ENCODE measurements at places on chromosomes 4 and X.

- no peak for DNase-seq
Observed at GRCh38 chrX:110192516-110192915, 125.4 kb downstream of the AMMECR1 start.

DNA sequence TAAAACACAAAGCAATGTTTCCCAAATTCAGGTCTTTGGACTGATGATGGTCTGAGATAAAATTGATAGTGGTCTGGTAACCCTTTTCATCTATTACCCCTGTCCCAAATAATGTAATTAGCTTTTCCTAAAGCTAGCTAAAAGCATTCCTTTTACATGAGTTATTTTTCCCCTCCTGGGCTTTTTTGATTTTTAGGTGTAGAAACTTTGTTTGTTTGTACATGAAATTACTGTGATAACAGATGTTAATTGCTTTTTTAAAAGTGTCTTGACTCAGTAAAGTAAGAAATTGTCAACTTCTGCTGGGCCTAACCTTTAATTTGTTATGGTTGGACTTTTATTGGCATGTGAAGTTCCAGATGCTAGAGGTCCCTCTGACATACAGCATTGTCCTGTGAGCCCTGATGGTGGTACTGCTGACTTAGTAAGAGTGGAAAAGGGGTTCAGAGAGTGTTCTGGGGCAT is 145.5 kb downstream of the ARHGAP10 start:
- DNase-seq = no peak

- no peak for DNase-seq
Observed at GRCh38 chrX:19964017-19964710, 26.7 kb downstream of the BCLAF3 start.

DNA sequence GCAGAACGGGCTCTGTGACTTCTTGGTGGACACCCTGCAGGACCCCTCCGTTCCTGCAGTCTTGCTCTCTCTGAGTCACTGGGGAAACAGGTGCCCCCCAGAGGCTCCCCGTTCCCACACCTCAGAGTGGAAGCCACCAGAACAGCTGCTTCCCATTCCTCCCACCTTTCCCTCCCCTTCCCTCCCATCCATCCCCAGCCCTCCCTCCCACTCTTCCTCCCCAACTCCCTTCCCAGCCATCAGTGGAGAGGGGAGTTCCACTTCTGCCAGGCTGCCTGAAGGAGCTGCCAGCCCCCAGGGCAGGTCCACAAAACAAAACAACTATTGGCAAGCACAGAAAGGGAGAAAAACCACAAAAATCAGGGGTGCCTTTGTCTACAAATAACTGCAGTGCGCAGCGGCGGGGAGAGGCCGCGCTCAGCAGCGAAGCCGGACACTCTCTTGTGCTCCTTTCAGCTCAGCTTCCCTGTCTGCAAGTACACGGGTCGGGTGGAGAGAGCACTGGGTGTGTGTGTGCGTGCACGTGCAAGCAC is 8.1 kb downstream of the SSR4 start:
- no peak for DNase-seq

DNA sequence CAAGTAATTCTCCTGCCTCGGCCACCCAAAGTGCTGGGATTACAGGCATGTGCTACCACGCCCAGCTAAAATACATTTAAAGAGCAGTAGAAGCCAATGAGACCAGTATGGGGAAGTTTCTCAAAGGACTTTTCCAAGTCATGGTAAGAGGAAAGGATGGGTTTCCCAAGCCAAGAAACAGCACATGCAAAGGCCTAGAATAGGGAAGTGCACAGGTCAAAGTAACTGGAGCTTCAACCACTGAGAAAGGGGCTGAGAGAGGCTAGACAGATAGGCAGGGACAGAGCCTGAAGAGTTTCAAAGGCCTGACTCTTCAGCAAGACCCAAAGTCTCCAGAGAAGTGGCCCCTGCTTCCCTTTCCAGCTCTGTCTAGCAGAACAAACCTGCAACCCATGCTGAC is 162.1 kb downstream of the CORIN start:
- no peak for DNase-seq

DNA sequence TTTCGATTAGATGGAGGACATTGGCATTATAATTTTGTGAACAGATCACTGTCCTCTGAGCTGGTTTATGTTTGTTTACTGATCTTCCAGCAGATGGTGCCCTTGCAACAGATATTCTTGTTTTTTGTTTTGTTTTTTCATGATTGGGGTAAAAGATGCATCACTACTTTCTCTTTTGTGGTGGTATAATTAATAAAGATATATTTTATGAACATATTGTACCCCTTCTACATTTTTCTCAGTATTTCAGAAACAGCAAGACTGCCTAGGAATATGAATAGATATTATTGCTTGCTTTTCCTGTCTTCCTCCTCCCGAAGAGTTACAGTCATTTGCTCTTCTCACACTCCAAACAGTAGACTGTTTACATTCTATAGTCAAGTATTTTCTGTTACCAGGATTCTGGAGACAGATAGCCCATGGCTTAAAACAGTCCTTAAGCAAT is 905.2 kb downstream of the TRAM1L1 start:
- no peak for DNase-seq

GRCh38 chr4:120753854-120754253 is 168.7 kb downstream of the PRDM5 start:
- no peak for DNase-seq

DNA sequence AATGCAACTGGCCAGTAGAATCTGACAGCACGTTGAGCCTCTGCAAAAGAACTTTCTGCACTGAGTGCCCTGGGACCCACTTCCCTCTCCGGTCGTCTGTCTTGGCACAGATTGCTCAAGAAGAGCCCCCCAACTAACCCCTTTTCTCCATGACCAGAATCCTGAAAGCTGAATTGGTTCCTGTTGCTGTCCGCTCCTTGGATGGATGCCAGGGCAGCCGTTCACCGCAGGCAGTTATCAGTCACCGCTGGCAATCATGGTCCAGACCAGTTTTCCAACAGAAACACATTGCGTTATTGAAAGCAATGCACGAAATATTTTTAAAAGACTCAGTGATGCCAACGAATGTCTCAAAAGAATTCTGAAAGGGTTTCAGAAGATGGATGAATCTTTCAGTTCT is 733.7 kb upstream of the FRG1 start:
- no peak for DNase-seq

All from NCI-H1436 treated with DMSO at 0.1 percent for 48 hours (cell line).